Trophoblast cell (in vitro differentiated cells and primary cell): ENCODE measurements at places on chromosomes 13 and 19.

DNA sequence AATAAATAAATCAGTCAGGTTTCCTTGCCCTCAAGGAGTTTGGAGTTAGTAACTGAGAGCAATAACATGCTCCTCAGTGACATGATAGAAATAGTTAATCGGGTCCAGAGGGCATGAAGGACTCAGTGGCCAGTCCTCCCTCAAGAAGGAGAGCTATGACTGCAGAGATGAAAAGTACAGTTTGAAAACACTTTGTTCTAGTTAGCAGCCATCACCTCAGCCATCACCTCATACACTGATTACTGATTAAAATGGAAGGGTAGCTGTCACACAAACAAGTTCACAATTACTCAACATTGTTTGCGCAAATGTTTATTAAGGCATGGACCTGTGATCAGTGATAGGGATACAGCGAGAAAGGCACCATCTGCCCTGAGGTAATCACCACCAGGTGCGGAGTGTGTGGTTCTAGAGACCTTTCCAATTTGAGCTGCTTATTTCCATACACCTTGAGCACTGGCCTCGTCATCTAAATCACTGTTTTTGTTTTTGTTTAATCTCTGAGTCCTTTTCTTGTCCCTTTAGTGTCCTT is 85.3 kb upstream of the RAP2A start:
- no peak for DNase-seq

DNA sequence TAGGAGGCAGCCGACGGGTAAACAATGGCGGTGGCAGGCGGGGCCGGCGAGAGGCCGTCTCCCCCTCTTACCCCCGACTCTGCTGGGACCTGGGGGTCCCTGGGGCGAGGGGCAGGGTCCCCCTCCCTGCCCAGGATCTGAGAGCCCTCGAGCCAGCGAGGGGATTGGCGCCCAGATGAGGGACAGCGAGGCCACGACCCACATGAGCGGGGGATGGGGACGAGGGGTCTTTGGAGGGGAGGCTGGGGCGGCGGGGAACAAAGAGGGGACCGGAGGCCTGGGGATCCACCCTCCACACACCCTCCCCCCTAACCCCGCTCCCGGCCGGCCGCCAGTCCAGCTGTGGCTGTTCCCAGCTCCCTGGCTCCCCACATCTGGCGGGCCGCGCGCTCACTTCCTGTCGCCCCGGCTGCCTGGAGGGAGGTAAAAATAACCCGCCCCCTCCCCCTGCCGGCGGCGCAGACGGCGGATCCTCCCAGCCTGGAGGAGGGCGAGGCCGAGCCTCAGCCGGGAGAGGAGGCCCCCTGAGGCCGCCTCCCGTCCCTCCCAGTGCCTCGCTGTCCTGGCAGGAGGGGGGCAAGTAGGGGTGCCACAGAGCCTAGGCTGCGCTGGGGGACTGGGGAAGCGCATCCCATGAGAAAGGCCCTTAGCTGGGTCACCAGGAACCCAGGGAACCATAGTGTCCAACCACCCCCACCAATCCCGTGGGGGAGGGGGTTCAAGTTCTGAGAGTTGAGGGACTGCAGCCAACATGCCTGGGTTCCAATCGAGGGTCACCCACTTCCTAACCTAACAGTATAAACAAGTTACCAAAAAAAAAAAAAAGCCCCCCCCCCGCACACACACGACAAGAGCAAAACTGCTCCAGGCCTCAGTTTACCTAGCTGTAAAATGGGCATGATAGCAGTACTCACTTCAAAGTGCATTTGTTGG is 29.3 kb upstream of the NANOS3 start:
- DNase-seq, result peak; percentile 93

DNA sequence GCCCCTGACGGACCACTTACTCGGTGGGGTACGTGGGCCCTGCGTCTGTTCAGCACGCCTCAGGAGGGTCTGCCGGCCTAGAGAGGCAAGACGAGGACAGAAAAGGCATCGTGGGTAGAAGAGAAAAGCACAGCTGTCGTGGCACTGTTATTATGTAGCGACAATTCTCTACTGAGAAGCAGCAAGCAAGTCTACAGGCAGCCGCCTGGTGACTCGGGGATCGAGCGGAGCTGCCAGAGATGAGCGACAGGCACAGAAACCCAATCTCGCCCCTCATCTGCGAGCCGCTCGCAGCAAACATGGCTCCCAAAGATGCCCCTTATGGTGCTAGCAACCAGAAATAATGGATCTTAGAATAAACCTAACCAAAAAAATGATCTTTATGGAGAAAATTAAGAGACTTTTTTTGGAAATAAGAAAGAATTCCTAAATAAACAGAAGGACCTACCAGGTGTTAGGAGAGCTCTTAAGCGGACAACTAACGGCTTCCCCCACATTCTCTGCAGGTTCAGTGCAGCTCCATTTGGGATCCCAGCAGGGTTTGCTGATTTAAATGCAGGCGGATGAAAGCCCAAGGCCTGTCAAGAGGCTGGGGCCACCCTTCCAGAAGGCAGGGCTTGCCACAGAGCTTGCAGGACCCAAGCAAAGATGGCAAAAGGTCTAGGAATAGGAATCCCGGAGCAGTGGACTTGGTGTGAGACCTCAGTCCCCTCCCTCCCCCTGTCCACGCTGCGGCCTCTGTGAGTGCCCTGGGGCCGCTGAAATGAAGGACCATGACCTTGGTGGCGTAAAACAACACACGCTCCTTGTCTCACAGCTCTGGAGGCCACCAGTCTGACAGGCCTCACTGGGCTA is 152.6 kb downstream of the KDM4B start:
- DNase-seq, result no peak

GRCh38 chr19:23771761-23772674 is 13.3 kb upstream of the ZNF681 start:
- peak; percentile 93 for DNase-seq

DNA sequence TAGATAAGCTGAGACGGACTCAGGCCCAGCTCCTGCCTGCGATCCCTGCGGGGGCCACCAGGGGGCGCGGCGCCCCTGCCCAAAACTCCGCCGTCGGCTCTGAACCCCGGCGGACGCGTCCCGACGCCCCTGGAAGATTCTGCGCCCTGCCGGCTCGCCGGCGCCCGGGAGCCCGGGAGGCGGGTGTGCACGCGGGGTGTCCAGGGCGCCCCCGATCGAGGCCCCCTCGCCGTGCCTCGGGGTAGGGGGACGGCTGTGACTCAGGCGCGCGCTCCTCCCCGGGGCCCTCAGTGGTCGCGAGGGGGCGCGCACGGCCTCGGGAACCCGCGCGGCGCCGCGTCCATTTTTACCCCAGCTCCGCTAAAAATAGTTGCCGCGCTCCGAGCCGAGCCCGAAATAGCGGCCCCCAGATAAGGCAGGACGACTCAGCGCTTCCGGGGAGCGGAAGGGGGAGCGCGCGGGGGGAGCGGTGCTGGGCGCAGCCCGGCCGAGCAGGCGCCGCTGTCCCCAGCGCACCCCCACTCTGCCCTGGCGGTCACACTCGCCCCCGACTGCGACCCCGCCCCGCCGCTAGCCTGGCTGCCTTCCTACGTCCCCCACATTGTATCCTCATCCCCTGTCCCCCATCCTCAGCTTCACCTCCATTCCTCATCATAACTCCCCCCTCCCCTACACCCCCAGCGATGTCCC is 16.0 kb upstream of the ERCC1 start:
- DNase-seq, result peak; percentile 80

DNA sequence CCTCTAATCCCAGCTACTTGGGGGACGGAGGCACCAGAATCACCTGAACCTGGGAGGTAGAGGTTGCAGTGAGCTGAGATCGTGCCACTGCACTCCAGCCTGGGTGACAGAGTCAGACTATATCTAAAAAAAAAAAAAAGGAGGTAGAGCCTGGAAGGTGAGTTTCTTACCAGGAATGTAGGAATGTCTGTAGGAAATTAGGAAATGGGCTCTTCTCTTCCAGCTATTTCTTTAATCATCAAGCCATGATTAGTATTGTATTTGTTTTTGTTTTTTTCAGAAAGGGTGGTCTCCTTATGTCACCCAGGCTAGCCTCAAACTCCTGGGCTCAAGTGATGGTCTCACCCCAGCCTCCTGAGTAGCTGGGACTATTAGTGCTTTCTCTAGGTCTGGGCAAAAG is 26.3 kb upstream of the SERP2 start:
- DNase-seq, result peak; percentile 54

GRCh38 chr13:32309312-32310133 is 5.6 kb downstream of the ZAR1L start:
- DNase-seq, result no peak

- no peak for DNase-seq
These were observed 1219.7 kb downstream of the OLFM4 start for GRCh38 chr13:54248306-54248705.

DNA sequence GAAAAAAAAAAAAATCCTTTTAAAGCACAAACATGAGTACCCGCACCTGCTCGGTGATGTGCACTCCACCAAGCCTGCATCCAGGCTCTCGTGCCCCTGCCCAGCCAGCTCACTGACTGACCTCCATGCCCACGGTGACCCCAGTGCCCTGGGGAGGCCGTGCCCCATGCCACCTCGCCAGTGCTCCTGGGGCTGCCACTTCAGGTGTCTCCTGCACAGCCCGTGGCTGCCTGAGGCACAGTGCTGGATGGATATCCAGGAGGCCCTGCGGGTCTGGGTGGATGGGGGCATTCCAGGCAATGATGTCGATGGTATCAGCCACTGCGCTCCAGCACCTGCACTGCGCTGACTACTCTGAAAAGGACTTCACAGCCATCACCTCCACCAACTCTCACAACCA is 9.0 kb downstream of the PPP6R1 start:
- DNase-seq, result peak; percentile 91
